NCI-H2081 treated with DMSO at 0.1 percent for 48 hours (cell line): ENCODE measurements at places on chromosomes 5 and 9.

DNA sequence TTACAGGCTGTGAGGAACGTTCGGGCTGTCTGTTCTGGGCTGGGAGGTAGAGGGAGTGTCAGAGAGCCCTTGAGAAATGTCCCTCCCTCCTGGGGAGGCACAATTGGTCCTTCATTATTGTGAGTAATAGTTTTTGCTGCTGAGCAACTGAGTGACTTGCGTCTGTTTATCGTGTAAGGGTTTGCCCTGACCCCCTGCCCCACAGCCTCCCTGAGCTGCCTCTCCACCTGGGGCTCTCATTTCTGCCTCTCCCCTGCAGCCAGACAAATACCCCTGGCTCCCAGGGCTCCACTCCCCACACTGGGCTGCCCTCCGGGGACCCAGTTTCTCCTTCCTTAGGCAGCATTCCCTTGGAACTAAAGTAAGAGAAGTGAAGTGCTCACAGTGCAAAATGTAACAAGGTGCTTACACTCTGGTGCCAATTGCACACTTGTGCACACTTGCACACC is 174.9 kb upstream of the MVB12B start:
- DNase-seq, result no peak

GRCh38 chr5:148309746-148310145 is 2.5 kb upstream of the SPINK7 start:
- DNase-seq, result no peak

GRCh38 chr9:135468854-135469521 is 10.6 kb upstream of the PPP1R26 start:
- DNase-seq, result no peak

DNA sequence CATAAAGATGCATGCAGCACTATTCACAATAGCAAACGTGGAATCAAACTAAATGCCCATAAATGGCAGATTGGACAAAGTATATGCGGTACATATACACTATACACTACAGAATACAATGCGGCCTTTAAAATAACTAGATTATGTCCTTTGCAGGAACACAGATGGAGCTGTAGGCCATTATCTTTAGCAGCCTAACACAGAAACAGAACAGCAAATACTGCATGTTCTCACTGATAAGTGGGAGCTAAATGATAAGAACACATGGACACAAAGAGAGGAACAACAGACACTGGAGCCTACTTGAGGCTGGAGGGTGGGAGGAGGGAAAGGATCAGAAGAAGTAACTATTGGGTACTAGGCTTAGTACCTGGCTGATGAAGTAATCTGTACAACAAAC is 758.2 kb downstream of the TLE1 start:
- no peak for DNase-seq

DNA sequence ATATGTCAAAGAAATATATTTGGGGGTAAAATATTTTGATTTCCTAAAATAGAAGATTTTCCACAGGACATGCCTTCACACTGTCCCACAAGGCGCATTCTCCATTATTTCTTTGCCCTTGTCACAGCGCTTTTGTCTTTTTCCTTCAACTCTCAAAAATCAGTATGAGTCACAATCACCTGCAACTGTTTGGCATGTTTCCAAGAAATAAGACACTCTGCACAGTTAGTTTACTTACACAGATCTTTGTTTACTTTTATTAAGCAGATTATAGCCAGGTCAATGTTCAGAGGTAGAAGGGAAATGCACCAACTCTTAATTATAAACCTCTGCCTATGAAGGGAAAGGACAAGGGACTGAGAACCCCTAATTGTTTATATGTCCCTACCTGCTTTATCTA is 9.5 kb downstream of the CEMIP2 start:
- DNase-seq, result no peak

DNA sequence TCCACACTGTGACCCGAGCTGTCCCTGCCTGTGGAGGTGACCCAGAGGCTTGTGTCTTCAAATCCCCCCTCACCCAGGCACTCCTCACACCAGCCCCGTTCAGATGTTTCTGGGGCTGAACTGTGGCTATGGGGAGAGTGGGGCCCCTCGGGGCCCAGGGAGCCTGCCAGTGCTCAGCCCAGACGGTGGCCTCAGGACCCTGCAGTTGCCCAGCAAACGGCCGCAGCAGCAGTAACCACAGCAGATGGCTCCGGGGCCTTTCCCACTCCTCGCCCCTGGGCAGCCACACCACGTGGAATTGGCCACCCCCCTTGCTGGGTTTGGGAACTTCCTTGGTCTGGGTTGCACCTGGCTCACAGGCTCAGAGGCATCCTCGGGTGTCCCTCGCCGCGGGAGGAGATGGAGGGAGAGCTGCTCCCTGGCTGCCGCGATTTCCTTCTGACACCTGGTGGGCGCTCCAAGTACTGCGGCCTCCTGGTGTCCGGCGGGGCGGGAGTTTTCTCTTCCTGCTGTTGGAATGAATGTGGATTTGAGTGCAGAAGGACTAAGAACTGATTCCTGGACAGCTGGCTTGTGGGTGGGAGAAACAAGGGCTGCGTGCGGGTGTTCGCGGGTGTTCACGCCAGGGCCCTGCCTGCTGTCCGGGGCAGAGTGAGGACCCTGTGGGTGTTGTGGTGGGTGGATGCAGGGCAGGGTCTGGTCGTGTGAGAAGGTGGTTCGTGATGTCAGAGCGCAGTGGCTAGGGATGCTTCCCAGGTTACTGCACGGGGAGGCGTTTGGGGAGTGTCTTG is 97.5 kb downstream of the COL5A1 start:
- no peak for DNase-seq

DNA sequence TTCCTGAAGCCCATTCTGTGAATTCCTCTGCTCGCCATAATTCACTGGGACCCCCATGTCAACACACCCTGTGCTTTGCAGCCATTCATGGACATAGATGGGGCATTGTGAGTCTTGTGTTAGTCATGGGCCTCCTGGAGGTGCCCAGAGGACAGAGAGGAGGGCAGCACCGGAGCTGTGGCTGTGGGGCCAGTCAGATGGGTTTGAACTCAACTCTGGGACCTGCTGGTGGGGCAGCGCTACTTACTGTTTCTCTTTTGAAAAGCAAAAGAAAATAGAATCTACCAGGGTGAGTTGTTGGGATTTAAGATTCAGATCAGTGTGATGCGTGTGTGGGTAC is 11.3 kb upstream of the EXOC3 start:
- no peak for DNase-seq

GRCh38 chr9:70470050-70471015 is 55.9 kb upstream of the KLF9 start:
- no peak for DNase-seq

GRCh38 chr5:96247708-96248107 is 185.3 kb downstream of the PCSK1 start:
- no peak for DNase-seq

DNA sequence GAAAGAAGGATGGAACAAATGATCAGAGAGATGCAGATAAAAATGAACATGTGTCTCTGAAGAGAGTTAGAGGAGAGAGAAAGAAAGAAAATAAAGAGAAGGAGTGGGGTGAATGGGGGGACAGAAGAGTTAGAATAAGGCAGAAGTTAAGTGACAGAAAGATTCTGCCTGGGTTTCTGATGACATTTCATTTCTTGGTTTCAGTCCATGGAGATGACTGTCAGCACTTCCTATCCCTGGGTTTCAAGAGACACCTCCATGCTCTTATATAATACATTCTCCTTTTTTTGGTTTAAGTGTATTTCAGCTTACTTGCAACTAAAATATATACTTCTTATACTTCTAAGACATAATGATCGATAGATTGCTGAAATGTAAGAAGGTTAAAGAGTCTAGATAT is 213.0 kb upstream of the IL12B start:
- no peak for DNase-seq

- no peak for DNase-seq
Observed at GRCh38 chr5:71587766-71588532, 809 bp downstream of the MCCC2 start.

- DNase-seq, result no peak
Observed at GRCh38 chr5:34657274-34657921, 1.3 kb downstream of the RAI14 start.

DNA sequence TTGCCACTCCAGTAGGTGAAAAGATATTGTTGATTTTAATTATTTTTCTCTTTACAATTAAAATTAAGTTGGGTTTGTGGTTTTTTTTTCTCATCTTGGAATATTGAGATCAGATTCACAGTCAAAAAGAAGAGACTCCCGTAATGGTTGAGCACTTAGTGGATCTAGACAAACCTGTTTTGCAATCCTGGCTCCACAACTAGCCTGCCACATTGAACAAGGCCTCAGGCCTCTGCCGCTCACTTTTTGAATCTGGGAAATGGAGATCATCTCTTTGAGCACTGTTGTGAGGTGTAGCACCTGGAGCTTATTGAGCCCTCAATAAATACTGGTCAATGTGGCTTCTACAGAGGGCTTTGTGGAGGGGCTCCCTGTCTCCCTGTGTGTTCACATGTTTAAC is 37.1 kb upstream of the RARS1 start:
- DNase-seq, result no peak

DNA sequence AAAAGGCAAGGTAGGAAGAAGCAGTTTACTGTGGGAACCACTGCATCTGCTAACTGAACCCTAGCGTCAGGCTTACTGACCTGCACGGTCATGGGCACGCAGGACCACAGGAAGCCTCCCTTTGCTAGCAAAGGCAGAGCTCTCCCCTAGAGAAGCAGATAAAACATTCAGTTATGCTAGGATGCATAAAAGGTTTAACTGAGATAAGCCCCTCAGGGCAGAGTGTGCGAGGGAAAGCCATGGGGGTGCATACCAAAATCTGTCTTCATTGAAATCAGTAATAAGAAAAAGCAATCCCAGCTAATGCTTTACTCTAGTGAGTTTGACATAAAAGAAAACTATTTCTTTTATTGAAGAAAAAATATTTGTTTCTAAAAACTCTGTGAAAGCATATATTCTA is 2403.7 kb upstream of the C9orf72 start:
- DNase-seq, result no peak

GRCh38 chr5:19928562-19929421 is 59.2 kb downstream of the CDH18 start:
- no peak for DNase-seq

GRCh38 chr9:114779352-114779845 is 26.4 kb downstream of the TNFSF15 start:
- no peak for DNase-seq

DNA sequence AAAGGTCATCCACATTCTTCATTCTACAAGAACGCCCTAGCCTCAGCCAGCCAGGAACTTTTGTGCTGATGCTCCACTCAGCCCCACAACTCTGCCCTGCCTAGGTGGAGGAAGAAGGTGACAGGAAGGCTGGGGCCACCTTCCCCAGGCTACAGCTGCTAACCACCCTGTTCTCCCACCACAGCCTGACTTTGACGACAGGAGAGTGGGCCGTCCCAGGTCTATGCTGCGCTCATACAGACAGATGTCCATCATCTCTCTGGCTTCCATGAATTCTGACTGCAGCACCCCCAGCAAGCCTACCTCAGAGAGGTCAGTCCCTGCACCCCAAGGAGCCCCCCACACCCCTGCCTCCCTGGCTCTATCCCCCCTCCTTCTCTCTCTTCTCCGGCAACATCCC is 28.2 kb upstream of the FOXI1 start:
- DNase-seq, result no peak

- DNase-seq, result no peak
Observed at GRCh38 chr5:39106322-39106721, 32.1 kb upstream of the RICTOR start.

- DNase-seq, result no peak
Observed at GRCh38 chr9:113176803-113177202, 26.0 kb downstream of the SLC31A2 start.

DNA sequence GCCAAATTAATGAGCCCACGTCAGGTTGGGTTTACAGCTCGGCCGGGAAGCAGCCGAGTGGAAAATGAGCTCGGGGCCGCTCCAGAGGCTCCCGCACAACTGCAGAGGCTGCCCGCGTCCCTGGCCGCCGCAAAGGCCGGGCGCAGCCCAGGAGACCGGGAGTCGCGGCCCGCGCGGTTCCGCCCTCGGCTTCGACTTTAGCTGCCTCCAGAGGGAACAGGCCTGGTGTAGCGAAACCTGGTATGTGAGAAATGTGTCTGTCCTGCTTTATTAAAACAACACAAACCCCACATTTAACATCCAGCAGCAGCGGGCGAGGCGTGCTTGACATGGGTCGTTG is 66.2 kb downstream of the FOXD1 start:
- DNase-seq, result no peak

GRCh38 chr9:116208417-116209232 is 55.0 kb downstream of the PAPPA start:
- no peak for DNase-seq

DNA sequence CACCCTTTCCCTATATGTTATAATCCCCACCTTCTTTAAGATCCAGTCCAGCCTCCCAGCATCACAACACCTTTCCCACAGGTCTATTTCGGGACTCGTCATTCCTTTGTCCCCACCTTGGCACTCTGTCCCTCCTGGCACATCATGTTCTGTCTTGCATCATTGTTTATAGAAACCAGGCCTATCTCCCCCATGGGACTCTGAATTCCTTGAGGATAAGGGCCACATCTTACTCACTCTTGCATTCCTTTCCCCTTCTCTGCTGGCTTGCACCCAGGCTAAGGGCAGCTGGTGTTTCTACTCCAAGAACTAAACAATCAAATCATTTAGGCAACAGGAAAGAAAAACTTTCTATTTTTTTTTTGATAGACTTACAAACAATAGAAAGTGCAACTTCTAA is 205.7 kb downstream of the AGTPBP1 start:
- no peak for DNase-seq

- no peak for DNase-seq
Observed at GRCh38 chr9:87854580-87854955, 28.1 kb upstream of the SPATA31E1 start.

- DNase-seq, result no peak
Observed at GRCh38 chr5:34690898-34691297, 34.8 kb downstream of the RAI14 start.

- no peak for DNase-seq
Observed at GRCh38 chr9:130599625-130600024, 20.2 kb downstream of the FUBP3 start.

GRCh38 chr5:86686046-86686445 is 68.3 kb downstream of the COX7C start:
- DNase-seq, result no peak

- DNase-seq, result no peak
Observed at GRCh38 chr5:154758493-154758892, 3.3 kb downstream of the LARP1 start.

DNA sequence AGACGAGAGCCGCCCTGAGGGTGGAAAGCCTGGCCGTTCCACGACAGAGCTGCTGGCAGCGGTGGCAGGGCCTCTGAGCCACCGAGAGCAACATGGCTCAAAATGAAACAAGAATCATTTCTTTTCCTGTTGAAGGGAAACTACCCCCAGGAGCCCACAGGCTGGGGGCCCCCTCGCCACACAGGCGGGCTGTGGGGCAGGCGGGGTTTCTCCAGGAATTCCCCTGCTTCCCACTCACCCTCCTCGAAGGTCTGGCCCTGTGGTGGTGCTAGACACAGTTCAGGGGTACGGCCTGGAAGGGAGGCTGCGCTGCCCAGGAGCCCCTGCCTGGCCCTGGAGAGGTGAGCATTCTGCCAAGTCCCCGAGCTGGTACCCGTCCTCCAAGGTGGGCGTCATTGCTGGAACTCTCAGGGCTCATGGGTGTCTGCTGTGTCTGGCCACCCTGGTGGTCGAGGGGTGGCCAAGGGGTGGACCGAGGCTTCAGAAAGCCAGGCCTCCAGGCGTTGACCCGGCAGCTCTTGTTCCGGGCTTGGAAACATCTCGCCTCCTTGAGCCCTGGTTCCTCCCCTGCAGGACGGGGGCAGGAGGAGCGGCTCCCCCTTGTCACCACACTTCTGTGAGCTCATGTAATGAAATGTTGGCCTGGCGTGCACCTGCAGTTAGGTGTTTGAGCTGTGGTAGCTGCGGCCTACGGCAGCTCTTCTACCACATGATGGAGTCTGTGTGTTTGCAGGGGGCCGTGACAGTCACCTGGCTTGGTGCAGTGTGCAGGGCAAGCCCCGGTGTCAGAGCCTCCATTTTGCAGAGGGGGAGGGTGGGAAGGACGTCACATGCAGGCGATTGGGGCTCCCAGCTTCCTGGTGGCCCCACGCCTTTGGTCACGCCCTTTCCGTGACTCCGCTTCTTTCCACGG is 65.3 kb downstream of the RXRA start:
- no peak for DNase-seq
